ENCODE measurements at places on chromosomes 4 and X.

- DNase-seq, result no peak
Measured at GRCh38 chr4:73028621-73029020, 40.9 kb downstream of the COX18 start.

DNA sequence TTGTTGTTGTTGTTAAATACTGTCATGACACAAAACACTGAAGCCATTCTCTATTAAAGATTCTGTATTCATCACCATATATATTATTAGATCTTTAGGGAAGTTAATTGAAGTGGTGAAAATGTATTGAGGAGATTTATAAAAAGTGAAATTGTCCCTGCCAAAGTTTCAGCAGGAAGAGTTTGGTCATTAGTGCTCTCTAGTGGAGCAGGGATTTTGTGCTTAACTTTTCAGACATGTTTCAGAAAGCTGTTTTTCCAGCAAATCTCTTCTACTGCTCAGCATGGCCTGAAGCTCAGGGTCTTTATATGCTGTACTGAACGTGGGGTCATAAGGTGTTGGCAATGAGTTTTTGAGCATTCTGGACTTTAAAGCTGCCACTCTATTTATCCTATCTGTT is 36.7 kb upstream of the CXXC4 start:
- no peak for DNase-seq

DNA sequence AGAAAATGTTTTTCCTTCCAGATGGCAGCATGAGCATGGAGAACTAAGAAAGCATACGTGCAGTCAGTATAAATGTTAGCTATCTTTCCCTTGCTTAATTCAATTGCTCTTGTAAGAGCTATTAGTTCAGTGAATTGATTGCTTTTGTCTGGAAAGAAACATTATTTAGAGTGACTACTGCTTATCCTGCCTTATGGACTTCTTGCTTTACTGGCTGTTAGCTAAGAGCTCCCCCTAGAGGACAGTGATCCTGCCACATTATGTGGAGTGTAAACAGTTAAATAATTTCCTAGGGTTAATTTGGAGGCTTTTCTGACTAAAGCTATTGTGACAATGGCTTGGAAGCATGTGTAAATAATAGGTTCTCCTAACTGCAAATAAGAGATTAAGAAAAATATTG is 1402.4 kb downstream of the FAM133A start:
- no peak for DNase-seq

GRCh38 chrX:74250574-74250973 is 53.4 kb upstream of the ZCCHC13 start:
- no peak for DNase-seq

DNA sequence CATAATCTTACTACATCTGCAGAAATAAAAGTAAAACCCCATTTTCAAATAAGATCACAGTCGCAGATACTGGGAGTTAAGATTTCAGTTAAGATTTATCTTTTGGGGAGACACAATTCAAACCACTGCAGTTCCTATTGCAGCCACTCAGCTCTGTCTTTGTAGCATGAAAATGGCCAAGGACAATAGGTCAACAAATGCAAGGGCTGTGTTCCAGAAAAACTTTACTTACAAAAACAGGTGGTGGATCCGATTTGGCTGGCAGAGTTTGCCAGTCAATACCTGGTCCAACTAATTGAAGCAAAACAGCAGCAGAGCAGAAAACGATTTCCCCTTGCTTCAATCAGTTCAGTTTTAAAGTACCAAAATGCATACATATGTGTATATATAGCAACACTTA is 77.4 kb downstream of the TENM3 start:
- DNase-seq, result no peak

GRCh38 chrX:118156254-118156952 is 39.8 kb upstream of the KLHL13 start:
- DNase-seq, result no peak

- no peak for DNase-seq
Measured at GRCh38 chr4:41319553-41319952, 62.8 kb downstream of the UCHL1 start.

Data from iPS-NIHi11 (cell line).